ENCODE measurements at places on chromosomes 16 and 17.

DNA sequence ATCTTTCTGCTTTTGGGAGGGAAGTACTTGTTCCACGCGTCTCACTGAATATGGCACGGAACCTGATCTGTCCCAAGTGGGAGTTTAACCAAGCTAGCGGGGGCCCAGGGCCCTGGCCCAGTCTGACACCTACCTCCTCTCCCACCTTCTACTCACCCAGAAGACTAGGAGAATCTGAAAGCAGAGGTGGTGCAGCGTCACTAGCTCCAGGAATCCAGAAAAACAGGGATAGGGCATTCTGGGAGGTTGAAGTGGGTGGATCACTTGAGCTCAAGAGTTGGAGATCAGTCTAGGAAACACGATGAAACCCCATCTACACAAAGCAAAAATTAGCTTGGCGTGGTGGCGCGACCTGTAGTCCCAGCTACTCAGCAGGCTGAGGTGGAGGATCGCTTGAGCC lies 163.5 kb upstream of the ZNF267 start:
- no peak for DNase-seq

GRCh38 chr16:85959686-85960085 lies 60.7 kb downstream of the IRF8 start:
- no peak for DNase-seq

DNA sequence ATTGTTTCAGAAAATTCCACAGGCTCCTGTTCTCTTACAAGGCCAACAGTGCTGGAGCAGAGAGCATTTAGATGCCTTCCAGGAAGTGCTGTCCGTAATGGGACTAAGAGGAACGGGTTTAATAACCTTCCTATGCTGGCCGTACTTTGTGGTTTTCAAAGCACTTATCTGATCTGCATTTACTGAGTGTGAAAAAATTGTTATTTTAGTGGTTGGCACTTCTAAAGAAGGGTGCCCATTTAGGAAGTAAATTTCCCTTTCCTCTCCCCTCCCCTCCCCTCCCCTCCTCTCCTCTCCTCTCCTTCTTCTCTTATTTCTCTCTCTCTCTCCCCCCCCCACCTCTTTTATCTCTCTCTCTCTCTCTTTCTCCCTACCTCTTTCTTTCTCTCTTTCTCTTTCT lies 72.0 kb upstream of the DNAJA2 start:
- DNase-seq, result no peak

DNA sequence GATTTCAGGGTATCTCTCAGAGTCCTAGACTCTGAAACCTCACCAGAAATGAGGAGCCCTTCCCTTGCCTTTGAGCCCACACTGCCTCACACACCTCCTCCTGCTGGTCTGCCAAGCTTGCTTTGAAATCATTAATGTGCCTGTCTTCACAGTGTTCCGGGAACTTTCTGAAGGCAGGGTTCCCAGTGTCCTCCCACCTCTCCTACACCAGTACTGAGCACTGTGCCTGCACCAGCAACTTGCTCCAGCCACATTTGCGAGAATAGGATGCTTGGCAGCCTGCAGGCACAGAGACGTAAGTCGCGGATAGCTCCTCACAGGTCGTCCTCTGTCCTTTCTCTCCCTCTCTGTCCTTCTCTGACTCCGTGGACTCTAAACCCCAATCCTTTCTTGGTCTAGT lies 408.4 kb upstream of the EEF2KMT start:
- DNase-seq, result no peak

GRCh38 chr17:34974179-34974578 lies 6.1 kb upstream of the LIG3 start:
- no peak for DNase-seq

DNA sequence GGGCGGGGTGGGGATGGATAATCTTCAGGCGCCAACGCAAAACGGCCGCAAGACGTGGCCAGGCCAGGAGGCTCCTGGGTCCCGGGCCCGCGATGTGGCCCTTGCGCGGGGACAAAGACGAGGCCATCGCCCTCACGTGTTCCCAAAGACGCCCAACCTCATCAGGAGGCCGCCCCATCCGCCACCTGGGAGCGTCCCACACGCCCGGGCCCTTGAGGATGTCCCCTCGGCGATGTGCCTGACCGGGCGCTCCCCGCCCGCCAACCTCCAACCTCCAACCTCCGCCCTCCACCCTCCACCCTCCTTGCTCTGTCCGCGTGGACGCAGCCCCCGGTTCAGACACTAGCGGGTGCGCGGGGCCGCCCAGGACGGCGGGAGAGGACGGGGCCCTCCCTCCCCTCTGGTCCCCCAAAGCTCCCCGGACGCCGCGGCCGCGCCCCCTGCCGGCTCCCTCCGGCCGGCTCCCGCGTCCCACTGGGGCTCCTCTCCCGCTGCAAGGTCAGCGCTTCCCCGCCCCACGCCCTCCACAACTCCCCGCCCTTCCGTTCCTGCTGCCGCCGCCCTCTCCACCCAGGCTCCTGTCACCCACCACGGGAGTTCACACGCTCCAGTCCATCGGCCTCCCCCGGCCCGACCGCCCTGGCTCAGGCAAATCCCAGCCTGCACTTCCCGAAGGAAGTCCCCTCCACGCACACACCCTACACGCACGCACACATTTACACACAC lies 250.8 kb upstream of the RPL38 start:
- no peak for DNase-seq

DNA sequence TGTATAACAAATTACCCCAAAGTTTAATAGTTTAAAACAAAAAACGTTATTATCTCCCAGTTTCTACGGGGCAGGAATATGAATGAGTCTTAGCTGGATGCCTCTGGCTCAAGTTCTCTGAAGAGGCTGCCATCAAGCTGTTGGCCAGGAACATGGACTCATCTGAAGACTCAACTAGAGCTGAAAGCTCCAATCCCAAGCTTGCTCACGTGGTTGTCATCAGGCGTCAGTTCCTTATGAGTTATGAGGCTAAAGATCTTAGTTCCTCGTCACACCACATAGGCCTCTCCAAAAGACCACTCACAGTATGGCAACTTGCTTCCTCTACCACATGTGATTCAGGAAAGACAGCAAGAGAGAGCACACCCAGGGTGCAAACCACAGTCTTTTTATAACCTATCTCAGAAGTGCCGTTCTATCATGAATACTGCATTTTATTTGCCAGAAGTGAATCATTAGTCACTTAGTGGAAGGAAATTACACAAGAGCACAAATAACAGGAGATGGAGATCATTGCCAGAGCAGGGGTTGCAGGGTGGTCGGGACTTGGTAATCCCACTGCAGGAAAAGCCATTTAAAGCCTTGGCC lies 48.7 kb upstream of the NLK start:
- no peak for DNase-seq

GRCh38 chr16:69399361-69399760 lies 13.6 kb upstream of the TERF2 start:
- DNase-seq, result no peak

DNA sequence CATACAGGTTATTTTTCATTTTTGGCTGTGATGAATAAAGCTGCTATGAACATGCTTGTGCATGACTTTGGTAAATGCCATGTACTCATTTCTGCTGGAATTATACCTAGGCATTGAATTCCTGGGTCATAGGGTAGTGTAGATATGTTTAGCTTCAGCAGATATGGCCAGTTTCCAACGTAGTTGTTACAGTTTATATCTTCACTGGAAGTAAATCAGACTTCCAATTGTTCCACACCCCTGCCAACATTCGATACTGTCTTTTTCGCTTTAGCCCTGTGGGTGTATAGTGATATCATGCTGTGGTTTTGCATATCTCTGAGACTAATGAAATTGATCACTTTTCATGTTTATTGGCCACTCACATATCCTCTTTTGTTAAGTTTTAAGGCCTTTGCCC lies 50.4 kb downstream of the ARHGAP27 start:
- DNase-seq, result no peak

Measured in muscle of arm (tissue), 14 donors.